Progenitor cell of endocrine pancreas (in vitro differentiated cells): ENCODE measurements at places on chromosomes 2 and 18. TPM values are rescaled to one million over a fixed set of nuclear protein-coding genes. Genes with fewer than 3 reads are reported as not detected.

- no peak overlapping the region for H3K4me3 ChIP-seq
- H3K4me1 ChIP-seq: peaks cover under 1% of the 10 kb centered on the region
- peaks cover 39% of the 10 kb centered on the region for H3K27me3 ChIP-seq
- no peak for DNase-seq
- no peaks in the 10 kb centered on the region for H3K36me3 ChIP-seq
- H3K27ac ChIP-seq: no peak overlapping the region
Measured at GRCh38 chr18:74463254-74463653, 6.1 kb upstream of the DIPK1C start.

- H3K36me3 ChIP-seq: no peaks in the 10 kb centered on the region
- H3K27me3 ChIP-seq: peaks cover 3% of the 10 kb centered on the region
- H3K4me3 ChIP-seq: no peak overlapping the region
- DNase-seq: no peak
- no peaks in the 10 kb centered on the region for H3K4me1 ChIP-seq
- H3K27ac ChIP-seq: no peak overlapping the region
Measured at GRCh38 chr2:46451131-46451711, 28.1 kb upstream of the TMEM247 start.

DNA sequence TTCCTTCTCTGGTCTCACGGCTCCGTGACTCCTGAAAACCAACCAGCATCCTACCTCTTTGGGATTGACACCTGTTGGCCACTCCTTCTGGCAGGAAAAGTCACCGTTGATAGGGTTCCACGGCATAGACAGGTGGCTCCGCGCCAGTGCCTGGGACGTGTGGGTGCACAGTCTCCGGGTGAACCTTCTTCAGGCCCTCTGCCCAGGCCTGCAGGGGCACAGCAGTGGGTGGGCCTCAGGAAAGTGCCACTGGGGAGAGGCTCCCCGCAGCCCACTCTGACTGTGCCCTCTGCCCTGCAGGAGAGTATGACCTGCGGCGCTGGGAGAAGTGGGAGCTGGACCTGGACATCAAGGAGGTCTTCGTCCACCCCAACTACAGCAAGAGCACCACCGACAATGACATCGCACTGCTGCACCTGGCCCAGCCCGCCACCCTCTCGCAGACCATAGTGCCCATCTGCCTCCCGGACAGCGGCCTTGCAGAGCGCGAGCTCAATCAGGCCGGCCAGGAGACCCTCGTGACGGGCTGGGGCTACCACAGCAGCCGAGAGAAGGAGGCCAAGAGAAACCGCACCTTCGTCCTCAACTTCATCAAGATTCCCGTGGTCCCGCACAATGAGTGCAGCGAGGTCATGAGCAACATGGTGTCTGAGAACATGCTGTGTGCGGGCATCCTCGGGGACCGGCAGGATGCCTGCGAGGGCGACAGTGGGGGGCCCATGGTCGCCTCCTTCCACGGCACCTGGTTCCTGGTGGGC lies 10.0 kb downstream of the PROC start:
- no peak overlapping the region for H3K27ac ChIP-seq
- H3K4me3 ChIP-seq: no peak overlapping the region
- H3K4me1 ChIP-seq: peaks cover 5% of the 10 kb centered on the region
- DNase-seq: no peak
- H3K27me3 ChIP-seq: peaks cover 16% of the 10 kb centered on the region

LHCGR gene
- total RNA-seq: not detected in 2 replicates
